ENCODE measurements at places on chromosomes 1 and 21.
A peak's percentile ranks its signal among the peaks of the same experiment; 100 is the strongest.

DNA sequence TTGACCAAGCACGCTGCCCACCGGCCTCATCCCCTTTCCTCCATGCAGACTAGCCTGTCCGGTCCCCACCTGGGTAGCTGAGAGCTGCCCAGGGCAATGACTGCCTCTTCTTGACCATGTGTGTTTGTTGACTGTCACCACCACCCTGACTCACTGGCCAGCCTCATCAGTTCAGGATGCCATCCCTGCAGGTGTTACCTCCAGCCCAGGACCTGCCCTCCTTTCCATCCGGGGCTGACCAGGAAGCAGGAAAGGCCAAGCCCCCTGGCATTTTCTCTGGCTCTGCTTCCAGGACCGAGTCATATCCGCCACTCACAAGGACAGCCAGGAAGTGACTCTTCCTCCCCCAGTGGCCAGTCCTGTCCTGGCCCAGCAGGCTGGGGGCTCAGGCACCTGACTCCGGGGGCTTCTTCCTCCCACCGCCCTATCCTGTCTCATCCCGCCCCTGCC, 17.1 kb downstream of the EPHA2 start:
- DNase-seq: no peak

DNA sequence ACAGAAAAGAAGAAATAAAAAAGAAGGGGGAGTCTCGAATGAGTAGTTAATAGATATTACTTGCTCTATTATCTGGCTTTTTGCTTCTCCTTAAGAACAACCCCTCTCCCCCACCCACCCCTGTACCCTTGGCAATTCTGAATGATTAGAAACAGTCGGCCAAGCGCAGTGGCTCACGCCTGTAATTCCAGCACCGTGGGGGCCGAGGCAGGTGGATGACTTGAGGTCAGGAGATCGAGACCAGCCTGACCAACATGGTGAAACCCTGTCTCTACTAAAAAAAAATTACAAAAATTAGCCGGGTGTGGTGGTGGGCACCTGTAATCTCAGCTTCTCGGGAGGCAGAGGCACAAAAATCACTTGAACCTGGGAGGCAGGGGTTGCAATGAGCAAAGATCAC, 42.7 kb downstream of the GATAD2B start:
- no peak for DNase-seq

DNA sequence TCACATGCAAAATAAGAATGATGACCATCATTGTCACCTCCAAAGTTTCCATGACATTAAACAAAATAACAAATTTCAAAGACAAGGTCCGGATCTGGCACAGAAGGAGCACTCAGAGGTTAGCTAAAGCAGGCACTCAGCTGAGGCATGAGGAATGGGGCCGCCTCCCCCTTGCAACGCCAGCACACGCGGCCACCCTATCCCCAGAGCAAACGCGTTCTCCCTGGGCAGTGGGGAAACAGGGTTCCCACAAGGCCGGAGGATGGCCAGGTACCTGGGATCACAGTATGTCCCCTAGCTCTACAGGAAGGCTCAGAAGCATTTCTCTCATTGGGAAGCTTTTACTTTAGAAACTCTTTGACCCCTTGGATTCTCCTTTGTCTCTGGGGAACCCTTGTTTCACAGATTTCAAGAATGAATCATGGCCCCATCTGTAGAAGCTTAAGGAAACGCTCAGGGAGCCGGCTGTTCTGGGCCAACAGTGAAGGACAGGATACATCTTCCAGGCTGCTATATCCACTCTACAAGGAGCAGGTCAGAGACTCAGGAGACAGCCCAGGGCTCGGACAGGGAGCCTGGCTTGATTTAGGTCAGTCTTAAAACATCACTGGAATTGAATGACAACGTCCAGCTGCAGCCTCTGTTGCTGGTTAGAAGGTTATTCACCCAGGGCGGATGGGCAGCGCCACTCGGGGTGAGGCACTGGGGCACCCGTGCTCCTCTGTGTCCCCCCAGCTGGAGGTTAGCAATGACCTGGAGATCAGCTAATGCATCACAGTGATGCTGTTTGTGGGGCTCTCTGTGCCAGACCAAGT, 496.4 kb downstream of the NPHP4 start:
- no peak for DNase-seq

DNA sequence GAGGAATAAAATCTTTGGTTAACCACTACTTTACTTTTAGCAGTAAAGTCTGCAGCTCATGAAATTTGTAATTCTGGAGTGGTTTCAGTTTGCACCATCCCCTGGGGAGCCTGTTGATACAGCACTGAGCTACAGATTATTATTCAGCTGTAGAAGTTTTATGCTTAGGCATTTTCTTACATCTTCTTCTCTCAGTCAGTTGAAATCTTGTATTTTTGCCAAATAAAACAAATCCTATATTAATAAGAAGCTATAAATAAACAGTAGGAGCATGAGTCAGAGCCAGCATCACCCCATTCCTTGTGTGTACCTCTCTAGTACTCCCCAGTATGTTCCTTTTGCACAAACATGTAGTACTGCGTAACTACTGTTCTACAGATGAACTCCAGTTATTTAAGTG, 118.9 kb downstream of the ATF6 start:
- no peak for DNase-seq

DNA sequence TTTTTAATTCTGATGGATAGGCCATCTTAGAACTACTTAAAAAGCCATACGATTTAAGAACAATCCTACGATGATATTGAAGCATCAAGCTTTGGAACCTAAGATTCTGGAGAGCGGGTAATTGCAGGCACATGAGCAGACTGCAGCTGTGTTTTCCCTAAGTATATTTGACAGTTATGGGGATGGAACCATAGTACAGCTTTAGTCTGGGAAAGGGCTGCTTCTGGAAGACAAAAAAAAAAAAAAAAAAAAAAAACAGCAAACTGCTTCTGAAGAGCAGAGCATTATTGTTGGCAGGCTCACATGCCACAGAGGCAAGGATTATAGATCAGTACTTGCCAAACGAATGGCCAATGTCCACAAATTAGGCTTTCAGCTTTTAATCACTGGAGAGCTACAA, 1618.7 kb downstream of the AMY1C start:
- DNase-seq: no peak

DNA sequence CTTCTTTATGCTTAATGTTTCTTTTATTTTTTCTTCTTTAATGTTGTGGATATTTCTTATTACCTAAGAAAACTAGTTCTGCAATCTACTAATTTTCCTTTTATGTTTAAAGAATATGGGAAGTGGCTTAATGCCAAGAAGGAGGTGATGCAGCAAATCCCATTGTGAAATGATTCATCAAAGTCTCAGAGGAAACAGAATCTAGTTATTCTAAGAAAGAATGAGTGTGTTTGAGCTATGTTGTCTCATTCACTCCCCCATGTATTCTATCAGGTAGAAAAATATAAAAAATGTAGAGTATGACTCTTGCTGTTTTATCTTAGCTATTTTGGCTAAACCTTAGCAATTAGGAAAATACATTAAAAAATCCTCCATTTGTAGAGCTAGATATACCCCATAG, 659.9 kb upstream of the RGS18 start:
- DNase-seq: no peak

DNA sequence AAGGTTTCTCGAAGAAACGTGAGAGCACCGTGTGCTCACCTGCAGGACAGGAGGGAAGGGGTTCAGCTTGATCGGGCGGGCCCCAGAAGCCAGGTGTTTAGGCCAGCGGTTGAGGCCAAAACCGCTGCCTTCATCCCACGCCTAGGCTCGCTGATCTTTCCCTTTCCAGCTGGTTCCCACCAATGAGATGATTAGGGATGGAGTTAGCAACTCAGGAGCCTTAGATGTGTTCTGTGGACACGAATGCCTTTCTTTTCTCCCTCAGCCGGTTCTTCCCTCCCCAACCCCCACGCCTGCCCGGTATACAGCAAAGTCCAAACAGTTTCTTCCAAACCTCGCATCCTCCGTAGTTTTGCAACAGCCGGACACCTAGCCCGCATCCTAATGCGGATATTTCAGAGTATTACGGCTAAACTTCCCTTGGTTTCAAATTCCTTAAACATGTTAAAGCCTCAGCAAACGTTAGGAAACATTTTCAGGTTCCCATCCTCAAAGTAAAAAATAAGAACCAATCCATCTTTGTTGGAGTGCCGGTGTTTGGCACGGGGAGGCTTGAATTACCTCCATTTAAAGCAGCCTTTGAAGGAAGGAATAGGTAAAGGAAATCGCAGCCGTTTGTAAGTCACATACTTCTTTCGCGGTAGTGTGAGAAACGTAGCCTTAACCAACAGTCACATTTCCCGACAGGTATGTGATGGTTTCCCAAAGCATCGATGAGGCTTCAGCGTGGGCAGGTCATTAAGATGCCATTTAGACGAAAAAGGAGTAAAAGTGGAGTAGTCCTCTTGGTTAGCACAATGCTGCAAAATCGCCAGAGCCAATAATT, 1.1 kb downstream of the LRRC8C start:
- peak; percentile 10 for DNase-seq

DNA sequence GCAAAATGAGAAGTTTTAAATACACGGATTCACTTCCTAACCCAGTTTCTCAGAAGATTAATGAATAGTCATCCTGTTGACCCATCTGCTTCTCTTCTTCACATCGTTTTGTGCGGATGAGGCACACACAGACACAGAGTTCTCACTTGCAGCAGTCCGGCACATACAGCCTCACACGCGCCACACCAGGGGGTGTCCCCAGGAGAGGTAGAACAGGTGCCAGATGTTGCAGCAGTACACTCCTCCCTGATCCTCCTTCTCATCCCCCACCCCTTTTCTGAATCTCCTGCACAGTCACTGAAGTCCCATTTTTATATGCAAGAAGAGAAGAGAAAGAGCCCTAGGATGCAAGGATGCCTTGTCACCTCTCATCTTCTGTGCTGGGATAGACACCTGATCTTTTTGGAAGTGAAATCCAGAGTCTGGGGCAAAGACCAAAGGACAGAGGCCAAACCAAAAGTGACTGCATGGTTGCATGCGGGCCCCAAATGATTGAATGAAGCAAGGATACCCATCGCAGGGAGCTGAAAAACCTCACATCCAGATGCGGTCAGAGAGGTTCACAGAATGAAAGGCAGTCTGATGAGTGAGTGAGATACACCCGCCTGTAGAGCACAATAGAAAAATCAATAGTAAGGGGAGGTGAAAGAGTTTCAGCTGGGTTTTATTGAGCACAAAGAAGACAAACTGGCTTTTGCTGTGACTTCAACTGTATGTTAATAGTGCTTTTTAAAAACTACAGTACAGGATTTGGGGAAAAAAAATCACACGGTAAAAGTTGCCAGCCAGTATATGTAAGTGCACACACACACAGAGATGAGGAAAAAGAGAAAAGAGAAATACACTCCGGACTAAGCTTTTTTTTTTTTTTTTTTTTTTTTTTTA, 28.9 kb downstream of the PBX1 start:
- DNase-seq: no peak

- DNase-seq: no peak
These were observed 313.3 kb upstream of the VAMP3 start for GRCh38 chr1:7457811-7458210.

DNA sequence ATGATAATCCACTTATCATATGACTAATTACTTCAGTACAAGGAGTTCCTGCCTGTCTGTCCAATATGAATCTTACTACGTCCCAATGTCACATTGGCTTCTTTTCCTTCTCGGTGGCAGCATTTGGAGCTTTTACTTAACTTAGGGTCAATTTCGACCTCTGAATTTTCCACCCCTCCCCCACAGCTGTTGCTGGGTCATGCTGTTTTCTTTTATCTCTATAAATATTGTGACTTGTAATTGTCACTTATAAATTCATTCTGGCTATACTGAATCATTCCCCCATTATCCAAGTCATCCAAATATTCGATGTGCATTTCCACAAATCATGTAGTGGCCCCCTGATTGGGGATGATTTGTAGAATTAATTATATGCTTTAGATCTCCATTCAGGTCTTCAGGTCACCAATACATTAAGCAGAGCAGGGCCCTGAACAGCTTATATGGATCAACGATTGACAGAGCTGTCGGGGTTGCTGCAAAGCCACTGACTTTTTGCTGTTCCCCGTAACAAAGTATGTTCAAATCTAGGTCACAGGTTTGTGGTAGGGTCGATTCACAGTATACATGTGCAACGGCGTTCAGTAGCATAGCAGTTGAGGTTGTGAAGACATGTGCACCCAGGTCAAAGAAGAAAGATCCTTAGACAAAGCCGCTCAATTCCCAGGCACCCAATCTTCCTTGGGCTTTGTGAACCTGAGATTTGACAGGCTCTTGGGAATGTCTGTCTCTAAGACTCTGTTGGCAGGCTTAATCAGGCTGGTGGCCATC, 18.3 kb upstream of the RNU1-4 start:
- DNase-seq: no peak

DNA sequence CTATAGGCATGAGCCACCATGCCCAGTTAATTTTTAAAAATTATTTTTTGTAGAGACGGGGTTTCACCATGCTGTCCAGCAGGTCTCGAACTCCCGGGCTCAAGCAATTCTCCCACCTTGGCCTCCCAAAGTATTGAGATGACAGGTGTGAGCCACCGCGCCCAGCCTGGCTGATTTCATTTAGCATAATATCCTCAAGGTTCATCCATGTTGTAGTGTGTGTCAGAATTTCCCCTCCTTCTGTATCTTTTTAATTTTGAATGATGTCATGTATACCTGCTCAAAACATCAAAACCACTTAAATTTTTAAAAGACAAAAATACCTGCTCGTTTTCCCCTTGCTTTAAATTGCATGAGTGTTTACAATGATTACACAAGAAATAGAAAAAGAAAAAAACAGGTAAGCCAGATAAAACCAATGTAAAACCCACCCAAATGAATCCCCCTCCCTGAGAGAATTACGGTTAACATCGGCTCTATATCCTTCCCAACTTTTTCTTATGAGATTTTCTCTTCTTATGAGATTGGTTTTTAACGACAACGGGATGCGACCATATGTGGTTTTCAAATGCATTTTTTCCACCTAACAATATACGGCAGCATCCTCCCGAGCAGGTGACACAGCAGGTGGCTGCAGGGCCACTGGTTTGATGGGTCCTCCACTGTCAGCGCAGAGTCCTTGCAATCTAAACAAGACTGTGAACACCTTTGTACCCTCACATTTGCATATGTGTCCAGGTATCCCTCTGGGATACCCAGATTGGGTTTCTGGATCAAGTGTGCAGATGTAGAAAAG, 22.1 kb downstream of the IFFO2 start:
- DNase-seq: no peak

DNA sequence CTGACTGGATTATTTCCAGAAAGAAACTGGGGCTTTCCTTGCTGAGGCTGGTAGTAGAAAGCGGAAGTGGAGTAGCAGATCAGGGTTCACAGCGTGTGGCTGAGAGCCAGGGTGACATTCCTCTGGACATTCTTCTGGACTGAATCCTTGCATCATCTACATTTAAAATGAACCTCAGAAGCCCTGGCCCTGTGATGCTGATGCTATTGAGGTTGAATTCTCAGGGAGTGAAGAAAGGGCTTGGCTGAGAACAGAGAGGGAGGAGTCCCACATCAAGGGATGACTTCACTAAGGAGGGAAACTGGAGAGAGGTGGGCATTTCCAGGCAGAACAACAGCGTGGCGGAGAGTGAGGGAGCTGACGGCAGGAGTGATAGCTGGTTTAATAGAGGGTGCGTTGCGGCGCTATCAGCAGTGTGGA, 102.3 kb upstream of the LMO4 start:
- DNase-seq: no peak

DNA sequence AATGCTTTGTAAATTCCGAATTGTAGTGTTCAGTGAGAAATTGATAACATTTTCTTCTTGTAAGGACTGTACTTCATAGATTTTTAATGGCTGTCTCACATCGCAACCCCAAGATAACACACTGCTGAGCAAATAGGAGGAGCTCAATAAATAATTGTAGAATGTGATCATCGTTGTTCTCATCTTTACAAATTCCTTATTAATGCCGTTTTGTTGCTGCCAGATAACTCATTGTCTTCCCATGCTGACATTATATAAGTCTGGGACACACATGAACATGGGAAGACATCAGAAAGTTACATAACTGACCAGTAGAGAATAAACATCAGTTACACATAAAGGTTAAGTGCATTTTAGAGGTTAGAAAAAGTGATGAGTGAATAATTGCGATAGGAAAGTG, 46.4 kb upstream of the TSPAN2 start:
- DNase-seq: no peak
